ENCODE measurements at places on chromosomes 13 and 19.

GRCh38 chr19:3441986-3442329 lies 38.4 kb downstream of the SMIM24 start:
- DNase-seq = no peak

GRCh38 chr19:3723883-3724282 lies 15.7 kb downstream of the TJP3 start:
- DNase-seq = no peak

GRCh38 chr19:21491146-21491545 lies 14.3 kb upstream of the ZNF429 start:
- DNase-seq = no peak

- no peak for DNase-seq
These were observed 17.7 kb downstream of the CEACAM8 start for GRCh38 chr19:42577016-42577415.

GRCh38 chr19:12992729-12993128 lies 2.5 kb upstream of the NFIX start:
- DNase-seq = no peak

GRCh38 chr13:111919849-111920248 lies 147.1 kb upstream of the SOX1 start:
- DNase-seq = no peak

DNA sequence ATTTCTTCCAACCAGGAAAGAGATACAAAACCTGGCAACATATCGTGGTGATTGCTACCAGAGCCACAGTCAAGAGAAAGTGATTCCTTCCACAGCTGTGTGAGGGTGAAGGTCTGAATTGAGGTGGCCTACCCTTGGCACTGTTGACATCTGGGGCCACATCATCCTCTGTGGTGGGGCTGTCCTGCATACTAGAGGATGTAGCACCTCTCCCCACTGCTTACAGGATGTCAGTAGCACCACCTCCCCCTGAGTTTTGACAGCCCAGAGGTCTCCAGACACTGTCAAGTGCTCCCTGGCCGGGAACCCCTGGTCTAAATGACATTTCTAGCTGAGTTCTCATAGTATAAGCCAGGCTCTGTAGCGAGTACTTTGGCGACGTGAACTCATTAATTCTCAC lies 15.5 kb downstream of the PTGER1 start:
- no peak for DNase-seq

DNA sequence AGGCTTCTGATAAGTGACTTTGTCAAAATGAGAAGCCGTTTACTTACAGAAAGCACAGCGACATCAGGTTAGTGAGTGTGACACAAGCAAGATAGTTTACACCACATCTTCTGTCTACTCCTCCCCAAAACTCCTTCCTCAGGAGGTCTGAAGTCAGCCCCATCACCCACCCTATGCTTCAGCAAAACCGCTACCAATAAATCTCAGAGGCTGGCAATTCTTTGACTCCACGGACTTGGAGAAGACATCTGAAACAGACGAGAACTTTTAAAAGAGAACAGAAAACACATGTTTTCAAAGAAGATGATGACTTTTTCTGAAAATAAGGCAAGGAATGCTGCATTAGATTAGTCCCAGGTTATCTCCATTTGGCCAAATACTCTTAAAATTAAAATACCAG lies 261.1 kb downstream of the TBC1D4 start:
- no peak for DNase-seq

DNA sequence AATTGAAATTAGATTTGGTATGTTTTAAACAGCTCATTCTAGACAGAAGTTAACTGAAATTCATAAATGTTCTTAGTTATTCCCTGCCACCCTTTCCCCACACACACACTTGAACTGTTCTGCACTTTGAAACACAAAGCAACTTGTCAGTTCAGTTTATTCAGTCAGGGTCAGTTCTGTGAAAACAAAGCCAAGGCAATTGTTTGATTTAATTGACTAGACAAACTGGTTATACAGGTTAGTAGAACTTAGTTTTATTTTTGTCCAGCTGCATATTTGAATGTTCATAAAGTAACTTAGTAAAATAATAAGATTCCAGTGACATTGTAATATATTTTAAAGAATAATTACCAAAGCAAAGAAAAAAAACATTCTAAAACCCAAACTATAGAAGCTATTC lies 98.3 kb upstream of the KLF5 start:
- no peak for DNase-seq

GRCh38 chr13:65826657-65827056 lies 1403.5 kb downstream of the PCDH9 start:
- DNase-seq = no peak

DNA sequence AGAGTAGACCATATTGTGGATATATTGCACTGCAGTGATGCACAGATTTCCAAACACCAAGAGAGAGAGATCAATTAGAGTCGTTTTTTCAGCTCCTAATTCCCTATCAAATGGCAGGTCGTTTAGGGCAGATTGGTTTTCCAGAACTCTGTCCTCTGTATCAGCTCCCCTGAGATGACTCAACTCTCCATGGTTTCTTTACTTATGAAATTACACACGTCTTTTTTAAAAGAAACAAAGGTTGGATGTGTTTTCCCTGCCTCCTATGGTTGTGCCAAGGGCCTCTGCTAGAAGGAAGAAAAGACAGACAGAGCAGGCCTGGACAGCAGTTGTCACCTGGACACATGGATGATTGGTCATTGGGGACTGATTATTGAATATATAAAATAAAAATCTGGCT lies 478.1 kb upstream of the NBEA start:
- DNase-seq = no peak

DNA sequence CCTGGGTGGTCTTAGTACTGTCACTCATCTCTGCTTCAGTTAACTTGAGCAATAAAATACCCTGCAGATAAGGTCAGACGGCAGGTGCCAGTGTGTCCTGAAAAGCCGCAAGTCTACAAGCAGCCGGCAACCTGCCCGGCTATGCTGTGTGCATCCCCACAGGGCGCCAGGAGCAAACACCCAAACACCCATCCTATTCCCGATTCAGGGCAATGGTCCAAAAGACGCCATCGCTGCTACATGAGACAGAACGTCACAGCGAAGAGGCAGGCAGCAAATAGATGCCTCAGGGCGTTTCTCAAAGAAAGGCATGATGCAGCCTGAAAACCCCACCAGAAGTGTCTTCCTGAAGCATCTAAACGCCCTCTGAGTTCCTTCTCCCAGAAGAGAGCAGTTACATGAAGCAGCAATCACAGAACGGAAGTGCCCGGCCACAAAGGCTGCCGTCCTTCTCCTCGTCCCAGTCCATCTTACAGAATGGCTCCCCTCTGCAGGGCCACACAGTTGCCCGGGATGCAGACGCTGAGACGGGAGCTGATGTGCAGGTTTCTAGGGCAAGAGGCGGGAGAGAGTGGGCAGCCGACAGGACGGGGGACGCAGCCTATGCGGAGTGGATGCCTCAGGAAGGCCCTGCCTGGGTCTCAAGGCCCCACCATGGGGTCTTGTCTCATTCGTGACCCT lies 35.1 kb downstream of the RASA3 start:
- no peak for DNase-seq

DNA sequence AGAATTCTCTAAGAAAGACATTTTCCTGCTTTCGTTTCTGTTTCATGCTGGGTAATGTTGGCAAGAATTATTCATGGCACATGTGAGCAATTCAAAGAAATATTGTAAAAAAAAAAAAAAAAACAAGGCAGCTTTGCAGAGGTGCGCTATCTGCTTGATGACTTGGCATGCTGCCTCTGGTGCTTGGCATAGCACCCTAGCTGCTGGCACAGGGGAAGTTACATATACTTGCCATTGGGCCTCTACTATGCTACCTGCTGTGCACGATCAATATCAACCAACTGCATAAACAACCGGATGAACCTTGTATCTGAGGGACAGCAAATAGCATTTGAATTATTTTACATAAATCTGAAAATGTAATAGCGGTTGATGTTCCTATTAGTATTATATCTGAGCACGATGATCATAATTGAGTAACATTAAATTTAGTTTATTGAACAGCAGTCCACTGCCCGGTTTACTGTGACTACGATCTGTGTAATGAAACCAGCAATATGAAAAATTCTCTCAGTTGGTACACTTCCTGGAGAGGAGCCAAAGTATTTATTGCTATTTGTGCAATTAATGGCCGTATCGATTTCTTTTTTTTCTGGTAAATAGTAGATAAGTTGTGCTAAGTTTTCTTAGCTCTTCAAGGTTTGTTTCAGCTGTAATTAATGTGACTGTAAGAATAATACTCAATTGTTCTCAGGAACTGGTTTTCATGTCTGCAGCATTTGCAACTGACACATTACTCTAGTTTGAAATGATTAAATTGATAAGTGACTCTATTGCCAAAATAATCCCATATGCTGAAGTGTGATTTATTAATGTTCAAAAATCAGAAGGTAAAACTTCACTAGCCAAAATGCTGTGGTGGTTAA lies 717.3 kb downstream of the DACH1 start:
- no peak for DNase-seq

GRCh38 chr19:49017666-49018351 lies 918 bp upstream of the LHB start:
- DNase-seq = no peak

- no peak for DNase-seq
These were observed 37.5 kb upstream of the SACS start for GRCh38 chr13:23470790-23471614.

DNA sequence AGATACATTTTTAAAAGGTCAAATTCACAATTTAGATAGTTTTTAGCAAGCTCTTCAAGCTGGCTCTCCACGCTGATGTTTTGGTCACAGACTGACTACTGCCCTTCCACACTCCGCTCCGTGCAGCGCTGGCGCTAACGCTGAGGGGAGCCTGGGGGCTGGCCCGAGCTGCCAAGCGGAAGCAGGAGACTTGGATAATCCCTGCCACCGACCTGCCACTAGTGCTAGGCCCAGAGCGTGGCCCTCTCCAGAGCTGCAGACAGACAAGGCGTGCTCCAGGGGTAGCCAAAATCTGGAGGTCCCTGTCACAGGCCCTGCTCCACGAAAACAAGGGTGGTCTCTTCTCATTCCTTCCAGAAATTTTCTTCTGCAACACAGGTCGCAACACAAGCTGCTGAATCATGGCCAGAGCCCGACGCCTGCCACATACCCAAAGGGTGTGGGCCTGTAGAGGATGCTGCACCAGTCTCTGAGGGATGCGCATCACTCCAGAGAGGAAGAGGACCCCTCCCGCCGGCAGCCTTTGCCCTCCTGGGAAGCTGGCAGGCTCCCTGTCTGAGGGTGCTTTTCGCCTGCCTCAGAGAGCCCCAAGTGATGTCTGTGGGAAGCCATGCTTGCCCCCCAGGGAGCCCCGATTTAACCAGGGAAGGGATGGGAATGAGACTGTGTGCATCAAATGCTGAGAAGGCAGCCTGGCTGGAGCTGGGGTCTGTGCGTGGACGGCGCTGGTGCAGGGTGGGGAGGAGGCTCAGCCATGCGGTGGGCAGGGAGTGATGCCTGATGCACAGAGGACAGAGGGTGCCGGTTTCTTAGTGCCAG lies 21.6 kb downstream of the CAPS start:
- DNase-seq = no peak

- DNase-seq = no peak
These were observed 15.3 kb upstream of the LILRA2 start for GRCh38 chr19:54558339-54558738.

DNA sequence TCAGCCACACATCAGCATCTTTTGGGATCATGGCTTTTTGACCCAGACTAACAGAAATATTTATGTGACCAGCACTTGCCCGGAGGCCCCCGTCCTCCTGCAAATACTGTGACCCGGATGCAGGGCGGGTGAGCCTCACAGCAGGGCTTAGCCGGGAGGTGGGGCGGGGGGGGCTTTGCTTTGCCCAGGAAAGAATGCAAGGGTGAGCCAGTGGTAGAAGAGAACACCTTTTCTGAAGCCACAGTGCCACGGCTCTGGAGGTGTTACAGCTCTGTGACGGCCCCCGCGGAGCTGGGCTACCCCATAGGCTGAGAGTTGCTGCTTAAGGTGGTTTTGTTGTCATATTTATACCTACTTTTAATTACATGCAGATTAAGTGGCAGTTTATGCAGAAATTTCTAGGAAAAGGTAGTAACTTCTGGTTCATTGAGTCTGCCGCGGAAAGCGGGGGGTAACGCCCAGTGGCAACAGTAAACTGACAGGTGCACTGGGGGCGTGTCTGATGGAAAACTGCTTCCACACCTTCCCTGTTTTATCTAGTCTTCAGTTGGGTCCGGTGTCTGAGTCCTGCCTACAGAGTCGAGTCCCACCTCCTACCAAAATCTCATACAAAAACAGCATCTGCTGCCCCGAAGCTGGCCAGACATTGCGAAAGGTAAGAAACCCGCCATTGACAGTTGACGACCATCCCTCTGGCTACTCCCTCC lies 187.9 kb downstream of the TEX29 start:
- DNase-seq = no peak

DNA sequence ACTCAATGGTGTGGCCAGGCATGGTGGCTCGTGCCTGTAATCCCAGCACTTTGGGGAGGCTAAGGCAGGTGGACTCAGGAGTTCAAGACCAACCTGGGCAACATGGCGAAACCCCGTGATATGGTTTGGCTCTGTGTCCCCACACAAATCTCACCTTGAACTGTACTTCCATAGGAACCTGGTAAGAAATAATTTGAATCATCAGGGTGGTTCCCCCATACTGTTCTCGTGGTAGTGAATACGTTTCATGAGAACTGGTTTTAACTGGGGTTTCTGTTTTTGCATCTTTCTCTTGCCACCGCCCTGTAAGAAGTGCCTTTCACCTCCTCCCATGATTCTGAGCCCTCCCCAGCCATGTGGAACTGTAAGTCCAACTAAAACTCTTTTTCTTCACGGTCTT lies 49.6 kb downstream of the USP12 start:
- no peak for DNase-seq

DNA sequence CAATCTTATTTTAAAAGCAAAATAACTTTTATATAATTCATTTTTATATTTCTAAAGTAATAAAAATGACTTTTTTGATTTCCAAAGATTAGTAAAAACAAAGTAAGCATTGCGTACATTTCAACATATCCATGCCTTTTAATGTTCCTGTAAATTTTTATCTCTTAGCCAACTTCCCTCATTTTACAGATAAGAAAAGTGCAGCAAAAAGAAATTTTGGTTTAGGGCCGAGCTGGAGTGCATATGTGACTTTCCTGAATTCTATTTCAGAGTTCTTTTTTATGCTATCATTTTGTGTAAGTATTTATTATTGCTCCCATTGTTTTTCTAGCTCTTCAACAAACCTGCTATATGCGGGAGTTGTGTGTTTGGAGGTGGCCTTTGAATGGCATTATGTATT lies 195.3 kb downstream of the NHLRC3 start:
- DNase-seq = no peak

DNA sequence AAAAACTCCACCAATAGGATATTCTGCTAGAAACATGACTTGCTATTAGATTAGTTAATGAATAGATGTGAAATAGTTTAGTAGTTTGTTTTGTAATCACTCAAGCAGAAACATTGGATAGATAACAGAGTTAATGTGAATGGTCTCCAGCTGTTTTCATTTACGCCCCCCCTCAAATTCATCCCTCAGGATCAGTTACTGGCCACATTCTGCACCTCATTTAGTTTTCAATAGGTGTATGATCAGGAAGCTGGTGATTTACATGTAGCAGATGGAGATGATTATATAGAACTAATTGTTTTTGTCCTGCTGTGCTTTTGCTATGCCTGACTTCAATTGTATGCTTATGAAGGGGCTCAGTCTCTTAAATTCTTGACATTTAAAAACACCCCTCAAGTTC lies 759.0 kb downstream of the SLITRK6 start:
- no peak for DNase-seq

Measured in AG09319 (cell line).